ENCODE measurements at places on chromosomes 12 and 14.

DNA sequence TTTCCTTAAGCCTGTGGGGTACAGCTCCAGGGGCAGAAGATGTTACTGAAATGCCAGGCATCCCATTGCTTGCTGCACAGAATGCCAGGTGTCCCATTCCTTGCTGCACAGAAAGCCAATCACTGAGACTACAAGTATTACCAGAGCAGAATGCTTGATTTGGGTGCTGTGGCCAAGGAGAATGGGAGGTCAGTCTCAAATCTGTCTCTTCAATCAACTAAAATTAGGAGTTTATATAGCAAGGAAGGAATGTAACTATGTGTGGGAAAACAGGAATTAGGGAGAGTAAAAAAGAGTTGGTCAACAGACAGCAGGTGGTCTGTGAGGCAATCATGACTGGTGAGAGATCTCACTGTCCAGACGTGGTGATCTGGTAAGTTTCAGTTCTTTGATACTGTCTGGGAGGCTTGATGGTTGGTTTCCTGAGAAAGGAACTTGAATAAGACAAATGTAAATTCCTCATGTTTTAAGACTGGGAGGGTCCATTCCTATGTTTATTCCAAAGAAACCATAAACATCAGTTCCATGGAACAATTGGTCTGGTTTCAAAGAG is 31.2 kb upstream of the VASH1 start:
- DNase-seq, result no peak

DNA sequence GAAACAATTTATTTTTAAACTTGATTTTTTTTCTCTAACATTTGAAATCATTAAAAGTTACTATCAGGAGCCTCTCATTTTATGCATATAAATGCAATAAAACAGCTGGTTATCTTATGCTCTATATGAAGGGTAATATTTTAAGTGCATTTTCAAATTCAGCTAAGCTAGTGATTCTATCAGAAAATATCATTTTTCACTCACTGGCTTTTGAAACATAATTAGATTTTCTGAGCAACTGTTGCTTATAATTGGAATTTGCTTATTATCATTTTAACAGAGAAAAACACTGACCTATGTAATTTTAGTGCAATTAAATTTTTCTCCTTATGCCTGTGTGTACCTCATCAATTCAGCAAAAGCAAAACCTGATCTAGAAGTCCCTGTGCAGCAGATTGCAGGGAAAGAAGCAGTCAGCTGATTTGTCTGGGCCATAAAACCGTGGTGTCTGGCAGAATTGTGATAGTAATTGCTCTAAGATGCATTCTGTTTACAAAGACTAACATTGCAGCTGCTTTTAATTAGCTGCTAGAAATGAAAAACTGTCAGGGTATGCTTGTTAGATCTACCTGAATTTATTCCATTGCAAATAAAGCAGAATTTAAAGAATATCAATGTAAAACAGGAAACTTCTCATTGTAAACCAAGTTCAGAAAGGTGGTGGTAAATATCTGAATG is 75.0 kb downstream of the BICD1 start:
- DNase-seq, result no peak

- DNase-seq, result no peak
Measured at GRCh38 chr12:57715786-57716185, 21.9 kb downstream of the OS9 start.

DNA sequence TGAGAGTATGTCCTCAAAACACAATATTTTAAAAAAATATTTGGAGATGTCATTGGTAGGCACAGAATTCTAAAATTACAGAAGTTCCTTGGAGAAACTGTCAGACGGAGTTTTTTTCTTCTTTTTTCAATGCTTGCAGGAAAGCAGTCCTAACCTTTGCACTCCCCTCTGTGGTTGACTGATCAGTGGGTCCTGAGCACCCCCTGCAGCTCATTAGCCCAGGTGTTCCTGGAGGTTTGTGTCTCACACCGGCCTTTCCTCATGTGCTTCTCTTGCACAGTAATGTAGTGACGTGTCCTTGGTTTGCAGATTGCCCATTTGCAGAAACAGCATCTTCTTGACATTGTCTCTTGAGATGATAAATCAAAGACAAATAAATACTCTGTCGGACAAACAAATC is 513.0 kb downstream of the TMEM121 start:
- DNase-seq, result no peak

- peak; percentile 23 for DNase-seq
Measured at GRCh38 chr14:80978403-80978802, 23.0 kb downstream of the TSHR start.

GRCh38 chr14:88476825-88477224 is 78.0 kb downstream of the PTPN21 start:
- DNase-seq, result no peak

GRCh38 chr12:1847411-1847810 is 27.0 kb downstream of the LRTM2 start:
- DNase-seq, result no peak

DNA sequence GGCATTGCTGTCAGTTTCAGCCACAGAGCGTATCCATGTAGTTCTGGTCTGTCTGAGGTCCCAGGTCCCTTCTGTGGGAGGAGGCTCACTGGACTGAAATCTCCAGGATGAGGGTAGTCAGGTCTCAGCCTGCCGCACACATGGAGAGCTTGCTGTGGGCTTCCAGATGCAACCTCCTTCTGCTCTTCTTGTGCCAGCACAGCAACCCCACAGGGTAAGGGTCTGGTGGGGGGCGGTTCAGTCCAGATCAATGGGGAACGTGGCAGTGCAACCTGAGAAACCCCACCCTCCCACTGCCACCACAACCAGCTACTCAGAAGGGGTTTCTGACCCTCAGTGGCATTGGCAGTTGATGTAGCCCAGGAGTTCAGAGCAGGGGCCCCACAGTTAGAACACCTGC is 61.2 kb downstream of the BEGAIN start:
- DNase-seq, result no peak

- DNase-seq, result no peak
Measured at GRCh38 chr14:76836029-76836630, 9.9 kb downstream of the LRRC74A start.

DNA sequence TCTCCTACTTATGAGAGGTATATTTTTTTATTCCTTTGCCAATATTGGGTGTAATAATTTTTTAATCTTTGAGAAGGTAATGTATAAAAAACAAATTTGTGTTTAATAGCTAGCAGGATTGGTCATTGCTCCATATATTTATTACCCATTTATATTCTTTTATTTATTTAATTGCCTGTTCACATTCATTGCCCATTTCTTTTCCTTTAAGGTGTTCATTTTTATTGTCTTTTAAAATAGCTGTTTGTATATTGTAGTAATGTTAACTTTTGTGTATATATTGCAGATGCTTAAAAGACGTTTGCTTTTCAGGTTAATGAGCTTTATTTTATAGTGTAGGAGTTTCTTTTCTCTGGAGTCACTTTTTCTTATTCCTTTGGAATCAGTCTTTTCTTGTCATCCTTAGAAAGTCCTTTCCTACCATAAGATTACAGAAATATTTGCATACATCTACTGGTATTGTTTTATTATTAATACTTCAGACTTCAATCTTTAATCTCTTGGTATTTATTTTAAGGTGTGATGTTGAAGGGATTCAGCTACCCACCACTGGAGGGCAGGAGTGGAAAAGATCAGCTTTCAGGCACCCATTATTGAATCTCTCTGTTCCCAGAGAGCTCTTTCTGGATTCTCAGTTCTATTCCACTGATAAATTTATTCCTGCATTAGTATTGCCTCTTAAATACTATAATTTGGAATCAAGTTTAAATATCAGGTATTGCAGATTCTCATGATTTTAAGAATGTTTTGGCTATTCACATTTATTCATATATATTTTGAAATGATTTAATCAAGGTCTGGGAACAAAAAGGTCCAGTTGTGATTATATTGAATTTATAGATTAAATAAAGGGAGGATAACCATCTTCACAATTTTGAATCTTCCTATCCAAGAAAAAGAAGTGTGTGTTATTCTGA is 17.3 kb downstream of the PPM1A start:
- no peak for DNase-seq

GRCh38 chr12:65449400-65449799 is 170.9 kb downstream of the MSRB3 start:
- no peak for DNase-seq

DNA sequence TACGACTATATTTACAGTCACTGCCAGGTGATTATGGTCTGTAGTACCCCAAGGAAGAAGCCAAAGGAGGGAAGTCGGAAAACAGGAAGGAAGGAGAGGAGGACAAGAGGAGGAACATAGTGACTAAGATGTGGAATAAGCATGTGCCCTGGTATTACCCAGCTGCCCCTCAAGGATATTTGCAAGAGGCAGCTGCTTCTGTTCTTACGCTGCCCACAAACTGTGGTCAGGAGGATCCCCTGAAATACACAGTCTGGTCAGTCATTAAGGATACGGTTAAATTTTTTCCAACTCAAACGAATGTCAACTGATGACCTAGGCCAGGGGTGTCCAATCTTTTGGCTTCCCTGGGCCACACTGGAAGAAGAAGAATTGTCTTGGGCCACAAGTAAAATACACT is 126.5 kb downstream of the CMAS start:
- DNase-seq, result no peak

DNA sequence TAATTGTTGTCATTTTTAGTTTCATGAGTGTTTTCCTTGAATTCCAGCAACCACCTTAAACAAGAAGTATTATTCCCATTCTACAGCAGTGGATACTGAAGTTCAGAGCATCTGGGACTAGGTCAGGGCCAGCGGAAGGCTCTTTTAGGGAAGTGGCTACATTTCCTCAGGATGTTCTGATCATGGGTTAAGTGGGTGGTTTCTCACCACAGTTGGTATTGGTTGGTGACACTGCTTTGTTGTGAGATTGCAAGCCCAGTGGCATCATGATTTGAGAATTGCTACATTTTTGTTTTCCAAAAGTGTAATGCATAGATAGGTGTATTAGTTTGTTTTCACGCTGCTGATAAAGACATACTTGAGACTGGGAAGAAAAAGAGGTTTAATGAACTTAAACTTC is 47.1 kb downstream of the SYNE2 start:
- DNase-seq, result no peak

DNA sequence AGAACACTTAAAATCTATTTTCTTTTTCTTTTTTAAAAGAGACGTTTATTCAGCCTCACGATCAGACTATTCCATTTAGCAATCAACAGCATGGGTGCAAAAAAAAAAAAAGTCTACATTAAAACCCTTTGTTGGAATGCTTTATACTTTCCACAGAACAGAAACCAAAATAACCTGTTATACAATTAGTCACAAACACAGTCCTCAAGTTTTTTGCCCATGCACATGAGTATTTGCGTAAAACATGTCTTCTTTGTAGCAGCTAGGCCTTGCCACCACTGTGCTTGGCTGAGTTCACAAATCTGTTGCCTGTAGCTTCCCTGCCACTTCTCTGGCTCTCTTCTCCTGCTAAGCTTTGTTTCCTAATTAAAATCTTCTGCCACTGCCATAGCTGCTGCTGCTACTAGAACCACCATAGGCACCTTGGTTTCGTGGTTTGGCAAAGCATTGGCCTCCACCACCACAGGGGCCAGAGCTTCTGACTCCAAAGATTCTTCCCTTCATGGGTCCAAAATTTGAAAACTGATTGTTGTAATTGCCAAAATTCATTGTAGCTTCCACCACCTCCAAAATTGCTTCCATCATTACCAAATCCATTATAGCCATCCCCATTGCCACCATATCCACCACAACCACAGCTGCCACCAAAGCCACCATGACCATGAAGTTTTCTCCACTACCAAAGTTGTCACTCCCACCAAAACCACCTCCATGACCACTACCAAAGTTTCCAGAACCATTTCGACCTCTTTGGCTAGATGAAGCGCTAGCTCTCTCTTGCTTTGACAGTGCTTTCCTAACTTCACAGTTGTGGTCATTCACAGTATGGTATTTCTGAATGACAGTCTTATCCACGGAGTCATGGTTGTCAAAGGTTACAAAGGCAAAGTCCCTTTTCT is 38.1 kb downstream of the KLRG1 start:
- DNase-seq, result no peak

GRCh38 chr14:87508333-87508732 is 484.6 kb downstream of the GALC start:
- DNase-seq, result no peak

DNA sequence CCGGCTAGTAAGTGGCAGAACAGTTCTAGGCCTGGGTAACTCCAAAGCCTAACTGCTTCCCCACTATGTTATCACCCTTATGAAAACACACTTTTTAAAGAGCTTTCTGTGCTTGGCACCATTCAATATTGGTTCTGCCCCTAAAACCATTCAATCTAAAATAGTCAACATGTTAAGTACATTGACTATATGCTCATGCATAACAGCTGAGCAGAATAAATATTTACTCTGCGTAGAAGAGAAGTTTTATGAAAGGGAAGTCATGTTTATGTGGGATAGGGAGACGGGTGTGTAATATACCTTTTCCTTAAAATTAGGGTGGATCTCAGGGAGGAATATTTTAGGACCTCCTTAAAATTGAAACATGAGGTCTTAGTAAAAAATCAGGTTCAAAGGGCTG is 80.5 kb downstream of the SAMD4A start:
- no peak for DNase-seq

DNA sequence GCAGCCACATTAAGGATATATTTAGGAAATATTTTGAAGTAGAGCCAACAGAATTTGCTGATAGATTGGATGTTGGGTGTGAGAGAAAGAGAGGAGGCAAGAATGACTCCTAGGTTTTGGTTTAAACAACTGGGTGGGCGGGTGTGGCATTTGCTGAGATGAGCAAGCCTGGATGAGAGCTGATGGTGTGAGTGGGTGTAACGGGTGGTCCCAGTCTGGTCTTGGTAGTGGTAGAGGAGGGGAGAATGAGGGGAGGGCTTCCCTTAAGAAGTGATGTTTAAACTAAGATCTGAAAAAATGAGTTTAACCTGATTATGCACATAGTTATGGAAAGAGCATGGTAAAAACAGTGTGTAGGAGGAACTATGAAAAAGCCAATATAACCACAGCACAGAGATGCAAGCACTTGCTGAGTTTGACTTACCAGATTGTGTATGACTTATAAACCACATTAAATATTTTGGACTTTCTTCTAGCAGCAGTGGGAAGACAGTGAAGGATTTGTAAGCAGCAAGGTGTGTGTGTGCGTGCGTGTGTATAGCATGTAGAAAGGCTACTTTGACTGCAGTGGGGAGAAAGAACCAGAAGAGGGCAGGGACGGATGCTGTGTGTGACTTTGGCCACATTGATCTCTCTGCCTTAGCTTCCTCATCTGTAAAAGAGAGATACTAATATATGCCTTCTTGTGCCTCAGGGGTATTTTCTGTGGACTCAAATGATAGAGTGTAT is 139.7 kb downstream of the PRIMA1 start:
- DNase-seq, result no peak

GRCh38 chr12:28879379-28879778 is 269.7 kb upstream of the FAR2 start:
- DNase-seq, result no peak

Measured in activated CD4-positive, CD25-positive, alpha-beta regulatory T cell (primary cell).